ENCODE measurements at places on chromosomes 5 and 9.
A peak's percentile ranks its signal among the peaks of the same experiment; 100 is the strongest.

DNA sequence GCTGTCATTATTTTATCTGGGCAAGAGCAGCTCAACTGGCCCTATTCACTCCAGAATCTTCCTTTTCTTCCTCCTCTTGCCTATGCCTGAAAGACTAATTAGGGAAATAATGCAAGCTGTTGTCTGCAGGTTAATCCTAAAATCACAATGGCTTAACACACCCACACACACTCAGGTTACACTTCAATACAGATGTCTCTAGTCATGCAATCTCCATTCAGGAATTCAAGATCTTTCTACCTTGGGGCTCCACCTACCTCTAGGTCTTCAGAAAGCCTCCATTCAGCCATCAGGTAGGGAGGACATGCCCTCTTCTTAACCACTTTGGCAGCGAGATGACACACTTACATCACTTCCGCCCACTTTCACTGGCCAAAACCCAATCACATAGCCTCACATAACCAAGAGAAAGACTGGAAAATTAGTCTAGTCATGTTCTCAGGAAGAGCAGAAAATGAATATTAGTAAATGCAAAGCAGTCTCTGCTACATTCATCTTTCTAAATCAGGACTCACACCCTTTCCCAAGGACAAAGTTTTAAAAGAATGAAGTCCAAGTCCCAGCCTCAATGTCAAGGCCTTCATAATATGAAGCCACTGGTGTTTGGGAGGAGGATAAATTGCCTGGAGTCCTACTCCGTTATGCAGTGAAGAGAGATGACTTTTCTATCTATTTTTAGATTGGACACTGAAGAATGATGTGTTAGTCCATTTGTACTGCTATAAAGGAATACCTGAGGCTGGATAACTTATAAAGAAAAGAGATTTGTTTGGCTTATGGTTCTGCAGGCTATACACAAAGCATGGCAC, 428.1 kb downstream of the EFNA5 start:
- DNase-seq: no peak

DNA sequence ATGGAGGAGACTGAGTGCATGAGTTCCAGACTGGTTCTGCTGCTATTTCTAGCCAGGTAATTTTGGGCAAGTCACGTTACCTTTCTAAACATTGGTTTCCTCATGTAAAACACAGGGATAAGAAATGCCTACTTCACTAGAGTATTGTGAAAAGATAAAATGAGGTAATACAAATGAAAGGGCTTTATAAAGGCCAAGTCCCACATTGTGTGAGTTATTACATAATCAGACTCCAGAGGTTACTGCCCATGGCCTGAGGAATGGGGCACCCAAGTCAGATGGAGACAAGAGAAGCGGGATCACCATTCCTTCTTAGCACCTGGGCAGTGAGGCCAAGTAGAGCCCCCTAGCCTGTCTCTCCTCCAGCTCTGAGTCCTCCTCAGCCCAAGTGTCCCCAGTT, 7.5 kb downstream of the HBEGF start:
- DNase-seq: no peak

GRCh38 chr5:90585337-90585986, 26.9 kb downstream of the ADGRV1 start:
- no peak for DNase-seq

- no peak for DNase-seq
Observed at GRCh38 chr5:54090495-54091120, 219.8 kb downstream of the ARL15 start.

- no peak for DNase-seq
Observed at GRCh38 chr9:114153761-114154599, 1.4 kb upstream of the COL27A1 start.

GRCh38 chr9:23779220-23779619, 46.8 kb downstream of the ELAVL2 start:
- DNase-seq: no peak

DNA sequence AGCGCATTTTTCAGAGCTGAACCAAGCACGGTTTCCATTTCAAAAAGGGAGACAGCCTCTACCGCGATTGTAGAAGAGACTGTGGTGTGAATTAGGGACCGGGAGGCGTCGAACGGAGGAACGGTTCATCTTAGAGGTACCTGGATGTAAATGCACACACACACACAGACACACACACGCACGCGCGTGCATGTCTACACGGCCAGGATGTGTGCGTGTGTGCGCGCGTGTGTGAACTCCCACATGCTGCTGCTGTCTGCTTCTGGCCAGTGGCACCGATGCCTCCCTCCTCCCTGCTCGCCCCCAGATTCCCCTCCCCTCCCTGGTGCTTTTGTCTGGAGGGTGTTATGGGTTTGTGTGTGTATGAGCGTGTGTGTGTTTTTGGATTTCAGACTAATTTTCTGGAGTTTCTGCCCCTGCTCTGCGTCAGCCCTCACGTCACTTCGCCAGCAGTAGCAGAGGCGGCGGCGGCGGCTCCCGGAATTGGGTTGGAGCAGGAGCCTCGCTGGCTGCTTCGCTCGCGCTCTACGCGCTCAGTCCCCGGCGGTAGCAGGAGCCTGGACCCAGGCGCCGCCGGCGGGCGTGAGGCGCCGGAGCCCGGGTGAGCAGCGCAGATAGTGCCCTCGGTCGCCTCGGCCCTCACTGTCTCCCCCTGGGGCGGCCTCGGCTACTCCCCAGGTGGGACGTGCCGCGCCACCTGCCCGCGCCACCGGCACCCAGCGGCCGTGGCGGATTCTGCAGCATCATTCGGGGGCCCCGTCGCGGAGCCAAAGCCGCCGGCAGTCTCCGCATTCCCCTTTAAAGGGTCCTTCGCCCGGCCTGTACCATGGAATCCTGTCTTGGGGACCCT, at the start of gene NTRK2:
Gene NTRK2 (plus strand): TSS at position 442 of the 850 bp plus-strand sequence. CDS start 1,020 bp downstream, outside the sequence.
- DNase-seq: peak; percentile 56

- DNase-seq: no peak
Observed at GRCh38 chr9:136324501-136325300, 2.6 kb upstream of the GPSM1 start.

- DNase-seq: no peak
Observed at GRCh38 chr5:180373454-180373853, 20.3 kb upstream of the GFPT2 start.

DNA sequence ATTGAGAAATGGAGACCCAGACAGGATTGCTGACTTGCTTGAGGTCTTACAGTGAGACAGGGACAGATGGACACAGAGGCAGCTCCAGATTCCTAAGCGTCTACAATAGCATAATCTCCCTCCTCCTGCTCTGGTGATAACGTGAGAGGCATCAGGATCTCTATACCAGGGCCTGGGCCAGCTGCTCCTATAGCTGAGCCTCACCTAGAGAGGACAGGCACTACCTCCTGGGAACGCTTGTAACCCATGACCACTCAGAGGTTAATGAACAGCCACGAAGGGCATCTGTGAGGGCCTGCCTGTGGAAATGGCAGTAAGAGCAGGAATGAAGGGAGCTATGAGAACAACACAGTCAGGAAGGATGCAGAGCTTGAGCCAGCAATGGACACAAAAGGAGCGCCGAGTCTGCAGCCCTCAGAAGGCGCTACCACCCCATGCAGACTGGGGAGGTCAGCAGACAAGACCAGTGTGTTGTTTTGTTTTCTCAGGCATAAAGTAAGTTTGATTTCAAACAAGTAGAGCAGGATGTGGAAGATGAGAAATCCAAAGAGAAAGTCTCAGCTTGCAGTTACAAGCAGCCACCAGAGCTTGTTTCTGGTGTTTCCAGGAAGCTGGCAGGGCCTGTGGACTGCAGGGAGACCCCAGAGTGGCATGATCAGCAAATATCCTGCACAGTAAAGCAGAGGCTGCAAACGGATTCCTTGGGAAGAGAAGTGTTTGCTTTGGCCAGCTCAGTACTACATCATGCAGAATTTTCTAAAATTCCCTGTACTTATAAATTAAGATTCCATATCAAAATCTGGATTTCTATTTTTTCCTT, 17.4 kb downstream of the ANKS6 start:
- DNase-seq: no peak

DNA sequence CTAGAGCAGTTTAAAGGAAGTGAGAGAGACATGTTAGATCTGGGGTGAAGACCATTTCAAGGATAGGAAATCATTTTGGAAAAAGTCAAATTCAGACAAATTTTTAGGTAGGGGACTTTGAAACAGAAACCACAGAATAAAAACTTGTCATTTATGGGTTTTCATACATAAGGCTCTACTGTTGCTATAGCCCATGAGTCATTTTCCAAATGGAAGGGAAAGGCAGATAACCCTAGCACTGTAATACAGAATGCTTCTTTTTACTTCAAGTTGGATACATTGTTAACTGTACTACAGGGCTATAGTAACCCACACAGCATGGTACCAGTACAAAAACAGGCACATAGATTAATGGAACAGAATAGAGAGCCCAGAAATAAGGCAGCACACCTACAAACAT, 455.4 kb downstream of the EBF1 start:
- no peak for DNase-seq

DNA sequence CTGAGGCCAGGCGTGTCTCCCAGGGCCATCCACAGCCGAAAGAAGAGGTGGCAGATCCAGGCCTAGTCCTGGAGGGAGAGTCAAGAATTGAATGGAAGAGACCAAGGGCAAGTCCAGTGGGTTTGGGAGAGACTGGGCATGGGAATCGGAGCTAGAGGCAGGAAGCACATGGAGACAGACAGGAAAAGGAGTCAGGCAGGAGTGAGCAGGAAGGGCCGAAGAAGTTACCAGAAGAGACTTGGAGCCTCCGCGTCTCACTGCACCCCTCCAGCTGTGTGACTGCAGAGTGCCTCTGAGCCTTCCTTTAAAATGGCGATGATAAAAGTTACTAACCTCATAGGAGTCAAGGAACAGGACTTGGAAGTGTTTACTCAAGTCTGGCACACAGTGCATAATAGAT, 64.4 kb upstream of the ANGPTL2 start:
- DNase-seq: no peak

DNA sequence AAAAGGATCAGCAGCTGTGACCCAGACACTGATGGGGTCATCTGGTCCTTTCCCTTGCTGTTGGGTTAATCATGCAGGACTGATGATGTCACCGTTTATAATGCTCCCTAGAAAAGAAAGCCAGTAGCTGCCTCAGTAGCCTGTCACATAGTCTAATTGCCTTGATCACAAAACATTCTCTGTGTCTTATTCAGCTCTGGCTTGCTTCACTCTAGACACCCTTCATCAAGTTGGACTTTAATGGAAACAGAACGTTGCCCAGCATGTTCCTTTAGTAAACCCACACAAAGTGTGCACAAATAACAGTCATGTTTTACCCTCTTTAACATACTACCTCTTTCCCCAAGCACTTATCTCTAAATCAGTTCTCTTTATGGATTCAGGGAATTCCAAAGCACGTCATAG, 170.8 kb downstream of the SGCD start:
- DNase-seq: no peak

GRCh38 chr5:109347252-109347888, 62.4 kb downstream of the PJA2 start:
- no peak for DNase-seq

- DNase-seq: peak; percentile 61
Observed at GRCh38 chr5:116696366-116696765, 121.7 kb upstream of the SEMA6A start.

DNA sequence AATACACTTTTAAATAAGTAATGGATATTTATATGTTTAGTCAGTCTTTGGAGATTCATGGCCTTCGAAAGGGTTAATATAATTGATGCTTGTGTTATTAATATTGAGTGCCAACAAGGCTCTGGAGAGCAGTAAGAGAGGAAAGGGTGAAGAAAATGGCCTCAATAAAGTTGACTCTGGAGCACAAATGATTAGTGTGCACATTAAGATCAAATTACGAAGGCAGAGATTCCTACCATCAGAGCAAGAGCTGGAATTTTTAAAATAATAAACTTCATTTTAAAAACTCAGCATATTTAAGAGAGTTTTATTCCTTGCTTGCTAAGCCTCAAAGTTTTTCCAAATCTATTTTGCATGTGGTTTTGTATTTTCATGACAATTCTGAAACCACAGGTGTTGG, 14.8 kb downstream of the SLC44A1 start:
- no peak for DNase-seq

GRCh38 chr5:96962540-96962991, 26.7 kb downstream of the LNPEP start:
- no peak for DNase-seq

DNA sequence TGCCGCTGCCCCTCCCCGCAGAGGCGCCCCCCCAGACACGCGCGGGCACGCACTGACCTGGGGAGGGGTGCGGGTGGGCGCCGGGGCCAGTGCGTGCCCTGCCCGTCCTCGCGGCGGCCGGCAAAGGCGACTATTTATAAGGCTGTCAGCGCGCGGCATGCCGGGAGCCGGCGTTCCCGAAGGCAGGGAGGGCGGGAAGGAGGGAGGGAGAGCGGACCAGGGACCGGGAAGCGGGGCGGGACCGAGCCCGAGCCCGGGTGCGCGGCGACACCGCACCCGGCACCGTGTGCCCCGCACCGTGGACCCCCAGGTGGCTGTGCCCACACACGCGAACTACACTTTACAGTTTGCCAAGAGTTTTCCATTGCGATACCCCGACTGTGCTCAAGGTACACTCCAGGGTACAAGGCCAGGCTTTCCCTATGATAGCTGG, at the start of gene AK1:
Gene AK1 (minus strand): TSS at position 110 of the 433 bp plus-strand sequence. CDS start 3,058 bp downstream, outside the sequence.
- DNase-seq: no peak

GRCh38 chr9:21255538-21256212, 15.9 kb upstream of the IFNA14 start:
- DNase-seq: no peak

DNA sequence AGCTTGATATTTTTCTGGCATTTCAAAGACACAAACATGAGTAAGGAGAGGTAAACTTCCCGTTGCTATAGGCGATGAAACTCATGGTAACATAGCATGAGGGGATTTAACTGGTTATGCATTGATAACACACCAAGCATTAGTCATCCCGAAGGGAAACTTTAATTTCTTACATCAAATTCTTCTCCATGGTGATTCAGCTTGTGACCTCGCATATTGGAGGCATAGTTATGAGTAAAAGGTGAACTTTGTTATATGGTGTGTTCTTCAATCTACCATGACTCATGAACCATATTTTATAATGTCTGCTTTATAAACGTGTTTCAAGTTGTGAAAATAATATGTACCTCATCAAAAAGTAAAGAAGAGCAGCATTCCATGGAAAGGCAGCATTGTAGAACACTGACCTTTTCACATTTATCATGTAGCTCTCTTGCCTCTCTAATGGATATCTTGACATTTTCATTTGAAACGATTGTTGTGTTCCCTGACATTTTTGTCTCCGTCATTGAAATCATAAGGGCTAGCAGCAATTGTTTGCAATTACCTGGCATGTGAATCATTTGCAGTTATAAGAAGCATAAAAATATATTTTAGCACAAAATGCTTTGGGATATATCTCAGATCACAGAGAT, 491.8 kb downstream of the ANXA1 start:
- no peak for DNase-seq
